ENCODE measurements at places on chromosomes 4 and X.
A peak's percentile ranks its signal among the peaks of the same experiment; 100 is the strongest.

DNA sequence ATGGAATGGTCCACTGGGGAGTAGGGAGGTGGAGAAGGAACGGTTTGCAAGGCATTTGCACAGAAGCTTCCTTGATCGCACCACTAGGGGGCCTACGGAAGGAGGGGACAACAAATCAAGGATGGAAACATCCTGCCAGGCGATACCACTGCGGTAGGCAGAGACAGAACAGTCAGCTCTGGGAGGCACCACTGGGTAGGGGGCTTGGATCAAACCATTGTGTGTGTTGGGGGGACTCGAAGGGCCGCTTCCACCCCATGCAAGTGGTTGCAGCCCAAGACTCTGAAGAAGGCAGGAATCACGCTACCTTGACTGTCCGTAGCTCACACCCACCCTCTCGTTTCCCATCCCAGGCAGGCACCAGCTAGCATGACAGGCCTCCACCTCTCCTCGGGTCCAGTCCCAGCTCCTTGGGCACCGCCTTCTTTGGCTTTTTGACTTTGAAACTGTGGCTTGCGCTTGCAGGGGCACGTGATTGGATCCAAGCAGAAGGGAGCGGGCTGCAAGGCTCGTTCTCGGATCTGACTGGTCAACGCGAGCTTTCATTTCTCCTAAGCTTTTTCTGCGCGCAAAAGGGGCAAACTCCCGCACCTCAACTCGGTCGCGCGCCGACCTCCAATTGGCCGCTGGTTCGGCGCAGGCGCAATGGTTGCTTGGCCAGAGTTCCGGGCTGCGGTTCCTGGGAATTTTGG lies 28.4 kb downstream of the GAGE1 start:
- no peak for DNase-seq
- H3K27ac ChIP-seq, result no peak overlapping the region
- H3K4me1 ChIP-seq, result no peaks in the 10 kb centered on the region

GRCh38 chrX:118723376-118723775 lies 4.0 kb upstream of the IL13RA1 start:
- no peak overlapping the region for H3K27ac ChIP-seq
- H3K4me1 ChIP-seq, result peaks cover 10% of the 10 kb centered on the region
- no peaks in the 10 kb centered on the region for H3K36me3 ChIP-seq
- H3K4me3 ChIP-seq, result no peak overlapping the region

DNA sequence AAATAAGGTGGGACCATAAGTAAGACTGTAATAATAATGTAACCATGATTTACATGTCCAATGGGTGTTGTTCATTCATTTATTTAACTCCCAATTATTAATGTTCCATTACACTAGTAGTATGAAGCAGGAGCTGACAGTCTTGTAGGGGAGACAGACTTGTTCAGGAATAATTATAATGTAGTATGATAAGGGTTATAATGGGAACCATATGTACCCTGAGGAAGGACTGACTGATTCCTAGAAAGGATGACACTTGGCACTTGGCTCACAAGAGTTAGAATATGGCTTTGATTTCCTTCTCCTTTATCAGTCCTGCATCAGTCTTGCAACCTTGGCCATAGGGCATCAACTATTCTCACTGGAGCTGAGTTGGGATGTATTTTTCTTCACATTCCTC lies 24.2 kb downstream of the PCDH7 start:
- no peak overlapping the region for H3K4me3 ChIP-seq
- DNase-seq, result no peak
- H3K27ac ChIP-seq, result no peak overlapping the region
- H3K36me3 ChIP-seq, result no peaks in the 10 kb centered on the region

DNA sequence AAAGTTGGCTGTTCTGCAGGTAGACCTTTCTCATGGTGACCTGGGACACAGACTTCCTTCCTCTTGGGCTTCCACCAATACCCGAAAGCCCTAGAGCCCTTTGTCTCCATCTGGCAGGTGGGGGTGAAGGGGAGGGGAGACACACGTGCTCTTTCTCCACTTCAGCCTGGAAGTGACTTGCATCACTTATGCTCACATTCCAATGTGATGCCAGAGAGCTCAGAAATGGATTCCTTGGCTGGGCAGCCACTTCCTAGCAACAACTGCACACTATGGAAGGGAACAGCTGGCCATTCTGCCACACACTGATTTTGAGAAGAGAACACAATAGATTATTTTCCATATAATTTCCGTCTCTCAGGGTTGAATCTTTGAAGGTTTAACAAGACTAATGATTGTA lies 36.3 kb downstream of the C4orf51 start:
- no peak overlapping the region for H3K27ac ChIP-seq
- H3K4me1 ChIP-seq, result peaks cover 9% of the 10 kb centered on the region
- DNase-seq, result no peak
- no peaks in the 10 kb centered on the region for H3K36me3 ChIP-seq

DNA sequence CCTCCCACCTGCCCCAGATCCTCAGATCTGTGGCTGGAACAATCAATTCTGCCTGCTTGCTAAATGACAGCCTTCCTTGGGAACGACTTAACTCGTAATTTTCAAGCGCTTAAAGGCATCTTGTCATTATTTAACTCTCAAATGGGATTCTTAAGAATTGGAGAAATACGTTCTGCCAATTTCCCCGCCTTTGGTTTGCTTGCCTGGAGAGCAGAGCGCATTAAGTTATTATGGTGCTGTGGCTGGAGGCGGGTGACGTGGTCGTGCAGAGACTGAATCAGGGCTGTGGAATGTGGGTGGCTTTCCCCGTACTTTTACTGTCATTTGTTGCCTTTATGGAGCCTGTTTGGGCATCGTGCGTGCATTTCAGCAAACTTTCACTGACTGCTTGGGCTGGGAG lies 78.9 kb upstream of the PSAPL1 start:
- no peak overlapping the region for H3K27ac ChIP-seq
- no peak overlapping the region for H3K4me3 ChIP-seq
- no peaks in the 10 kb centered on the region for H3K4me1 ChIP-seq
- no peaks in the 10 kb centered on the region for H3K36me3 ChIP-seq

DNA sequence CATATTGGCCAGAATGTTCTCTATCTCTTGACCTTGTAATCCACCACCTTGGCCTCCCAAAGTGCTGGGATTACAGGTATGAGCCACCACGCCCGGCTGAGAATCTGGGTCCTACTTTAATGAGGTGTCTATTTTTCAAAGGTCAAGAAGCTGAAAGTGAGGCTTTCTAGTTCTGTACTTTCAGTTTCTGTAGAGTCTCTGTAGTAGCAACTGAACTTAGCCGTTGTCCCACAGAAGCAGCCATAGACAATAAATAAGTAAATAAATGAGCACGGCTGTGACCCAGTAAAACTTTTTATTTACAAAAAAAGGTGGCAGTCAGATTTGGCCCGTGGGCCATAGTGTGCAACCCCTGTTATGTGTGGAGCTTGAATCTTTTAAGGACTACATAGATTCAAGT lies 92.0 kb downstream of the FNIP2 start:
- peaks cover 17% of the 10 kb centered on the region for H3K36me3 ChIP-seq
- no peak overlapping the region for H3K4me3 ChIP-seq
- no peaks in the 10 kb centered on the region for H3K4me1 ChIP-seq
- no peak overlapping the region for H3K27ac ChIP-seq
- H3K27me3 ChIP-seq, result no peaks in the 10 kb centered on the region
- DNase-seq, result no peak

DNA sequence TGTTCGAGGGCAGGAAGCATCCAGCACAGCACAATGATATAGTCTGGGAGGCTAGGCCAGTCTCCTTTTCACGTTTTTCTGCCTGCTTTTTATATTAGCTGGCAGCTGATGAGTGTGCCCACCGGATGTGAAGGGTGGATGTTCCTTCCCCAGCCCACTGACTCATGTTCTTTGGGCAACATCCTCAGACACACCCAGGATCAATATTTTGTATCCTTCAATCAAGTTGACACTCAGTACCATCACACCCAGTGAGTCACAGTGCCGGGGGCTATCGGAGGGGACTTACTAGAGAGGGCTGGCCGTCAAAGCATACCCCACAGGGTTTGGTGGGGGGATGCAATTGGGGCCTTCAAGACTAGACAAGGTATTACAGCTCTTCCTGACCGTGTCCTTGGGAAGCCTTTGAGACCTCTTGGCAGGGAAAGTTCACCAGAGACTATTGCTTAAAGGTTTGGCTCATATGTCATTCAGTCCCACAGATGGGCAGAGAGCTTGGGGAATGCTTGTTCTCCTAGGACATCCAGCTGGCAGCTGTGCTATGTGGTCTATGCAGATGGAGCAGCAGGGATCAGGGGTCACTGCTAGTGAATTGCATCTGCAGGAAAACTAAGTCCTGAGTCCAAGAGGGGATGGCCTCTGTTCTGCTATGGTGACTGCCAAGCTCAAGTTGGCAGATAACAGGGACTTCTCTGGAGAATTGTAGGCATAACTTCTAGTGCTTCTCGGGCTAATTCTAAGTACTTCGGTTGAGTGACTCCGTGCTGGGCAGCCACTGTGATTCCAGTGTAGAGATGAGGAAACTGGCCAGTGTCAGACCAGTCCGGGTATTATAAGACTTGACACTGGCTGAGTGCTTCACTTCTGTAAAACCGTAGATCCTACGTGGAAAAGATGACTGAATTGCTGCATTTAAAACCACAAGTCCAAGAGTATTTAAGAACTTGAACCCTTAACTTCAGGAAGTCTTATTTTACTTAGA lies 12.9 kb upstream of the WDR1 start:
- H3K27me3 ChIP-seq, result peaks cover 2% of the 10 kb centered on the region
- no peak overlapping the region for H3K4me3 ChIP-seq

- DNase-seq, result no peak
- H3K27me3 ChIP-seq, result no peaks in the 10 kb centered on the region
- no peak overlapping the region for H3K27ac ChIP-seq
- H3K4me3 ChIP-seq, result no peak overlapping the region
- no peaks in the 10 kb centered on the region for H3K36me3 ChIP-seq
- H3K4me1 ChIP-seq, result no peaks in the 10 kb centered on the region
Observed at GRCh38 chr4:76022031-76022430, 1.3 kb downstream of the CXCL10 start.

DNA sequence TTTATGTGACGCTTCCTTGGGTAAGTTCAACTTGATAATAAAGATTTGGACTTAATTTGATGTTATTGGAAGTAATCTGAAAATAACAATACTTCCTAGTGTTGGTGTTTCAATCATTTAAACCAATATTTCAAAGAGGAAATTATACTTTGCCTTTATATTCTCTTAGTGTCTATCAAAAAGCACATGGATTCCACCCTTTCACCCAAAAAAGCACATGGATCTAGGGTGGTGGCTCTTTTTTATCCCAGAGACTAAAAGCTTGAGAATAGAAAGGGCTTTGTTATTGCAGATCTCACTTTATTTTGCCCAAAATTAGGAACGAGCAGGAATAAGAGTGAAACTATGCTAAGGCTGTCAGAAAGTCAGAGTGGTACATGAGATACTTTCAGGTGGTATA lies 75.1 kb upstream of the RASGEF1B start:
- no peaks in the 10 kb centered on the region for H3K4me1 ChIP-seq
- no peak overlapping the region for H3K4me3 ChIP-seq
- no peaks in the 10 kb centered on the region for H3K27me3 ChIP-seq
- no peak overlapping the region for H3K27ac ChIP-seq
- no peaks in the 10 kb centered on the region for H3K36me3 ChIP-seq
- DNase-seq, result no peak

GRCh38 chr4:173556398-173557131 lies 26.5 kb upstream of the HAND2 start:
- no peak overlapping the region for H3K4me3 ChIP-seq
- no peak overlapping the region for H3K27ac ChIP-seq
- DNase-seq, result no peak
- peaks cover 8% of the 10 kb centered on the region for H3K27me3 ChIP-seq
- no peaks in the 10 kb centered on the region for H3K36me3 ChIP-seq

- no peaks in the 10 kb centered on the region for H3K4me1 ChIP-seq
- H3K4me3 ChIP-seq, result no peak overlapping the region
Observed at GRCh38 chr4:143939528-143939927, 34.2 kb upstream of the GYPE start.

DNA sequence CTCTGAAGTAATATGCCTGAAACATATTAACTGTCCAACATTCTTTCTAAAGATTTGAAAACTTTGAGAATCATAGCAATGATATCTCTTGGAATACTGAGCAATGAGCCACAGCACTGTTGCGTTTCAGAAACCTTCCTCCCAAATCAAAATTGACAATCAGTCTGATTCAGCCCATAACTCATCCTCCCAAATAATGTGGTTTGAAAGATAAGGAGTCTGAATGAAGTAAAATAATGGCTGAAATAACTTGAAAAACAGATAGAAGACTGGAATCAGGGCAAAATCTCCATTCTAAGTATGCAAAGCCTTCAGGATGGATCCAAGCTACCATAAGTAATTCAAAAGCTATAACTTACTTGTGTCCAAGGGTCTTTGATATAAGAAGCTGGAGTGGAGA lies 98.6 kb upstream of the PLS3 start:
- no peaks in the 10 kb centered on the region for H3K36me3 ChIP-seq
- no peak overlapping the region for H3K4me3 ChIP-seq
- H3K27me3 ChIP-seq, result no peaks in the 10 kb centered on the region
- DNase-seq, result no peak
- H3K4me1 ChIP-seq, result no peaks in the 10 kb centered on the region

GRCh38 chrX:39752815-39753214 lies 344.9 kb downstream of the BCOR start:
- H3K27me3 ChIP-seq, result no peaks in the 10 kb centered on the region
- no peaks in the 10 kb centered on the region for H3K36me3 ChIP-seq
- H3K4me1 ChIP-seq, result no peaks in the 10 kb centered on the region
- no peak overlapping the region for H3K4me3 ChIP-seq
- no peak overlapping the region for H3K27ac ChIP-seq

DNA sequence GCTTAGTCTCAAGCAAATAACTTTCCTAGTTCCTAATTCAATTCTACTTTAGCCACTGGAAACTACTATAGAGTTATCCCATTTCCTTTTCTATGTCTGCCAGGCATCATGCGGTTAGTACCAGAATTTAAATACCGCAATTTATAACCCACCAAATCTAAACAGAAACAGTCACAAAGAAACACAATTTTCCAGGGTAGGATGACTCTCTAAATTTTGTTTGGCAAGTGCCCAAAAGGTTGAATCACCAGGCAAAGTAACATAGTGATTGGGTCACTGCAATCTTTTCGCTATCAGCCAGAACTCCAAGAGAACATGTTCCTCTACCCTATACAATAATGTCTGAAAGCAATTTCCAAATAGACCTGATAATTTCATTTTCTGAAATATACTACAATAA lies 240.2 kb upstream of the GRIA3 start:
- H3K4me1 ChIP-seq, result no peaks in the 10 kb centered on the region
- H3K27me3 ChIP-seq, result no peaks in the 10 kb centered on the region
- no peak for DNase-seq
- no peak overlapping the region for H3K4me3 ChIP-seq
- H3K27ac ChIP-seq, result no peak overlapping the region

DNA sequence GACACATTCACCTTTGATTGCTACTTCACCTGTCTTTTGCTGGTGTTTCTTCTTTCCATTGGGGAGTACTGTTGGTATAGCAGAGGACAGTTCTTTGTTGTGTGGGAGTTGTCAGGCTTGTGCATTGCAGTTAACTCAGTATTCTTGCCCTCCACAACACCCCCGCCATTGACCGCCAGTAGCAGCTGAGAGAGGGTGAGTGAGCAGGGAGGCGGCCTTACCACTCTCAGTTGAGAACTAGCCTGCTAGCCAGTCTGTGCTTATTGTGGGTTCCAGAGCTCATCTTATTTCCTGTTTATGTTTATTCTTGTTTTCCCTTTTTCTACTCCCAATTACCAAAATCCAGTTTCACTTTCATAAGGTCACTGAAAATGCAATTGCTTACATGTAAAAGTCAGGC lies 52.2 kb downstream of the STIM2 start:
- no peaks in the 10 kb centered on the region for H3K27me3 ChIP-seq
- no peaks in the 10 kb centered on the region for H3K36me3 ChIP-seq
- H3K4me1 ChIP-seq, result peaks cover 16% of the 10 kb centered on the region
- peak overlapping the region; percentile 35 for H3K27ac ChIP-seq
- no peak overlapping the region for H3K4me3 ChIP-seq
